ENCODE measurements at places on chromosomes 1 and 21.

GRCh38 chr21:43600642-43601402 lies 58.5 kb downstream of the HSF2BP start:
- no peak for DNase-seq

GRCh38 chr1:246703581-246703980 lies 20.6 kb upstream of the SCCPDH start:
- no peak for DNase-seq

GRCh38 chr21:39088831-39089380 lies 94.3 kb downstream of the PSMG1 start:
- peak; percentile 28 for DNase-seq

- peak; percentile 78 for DNase-seq
Observed at GRCh38 chr21:17512253-17513213, at the start of gene CXADR. CXADR (plus strand) TSS chr21:17513043; CDS start chr21:17513130, 87 bp downstream.

DNA sequence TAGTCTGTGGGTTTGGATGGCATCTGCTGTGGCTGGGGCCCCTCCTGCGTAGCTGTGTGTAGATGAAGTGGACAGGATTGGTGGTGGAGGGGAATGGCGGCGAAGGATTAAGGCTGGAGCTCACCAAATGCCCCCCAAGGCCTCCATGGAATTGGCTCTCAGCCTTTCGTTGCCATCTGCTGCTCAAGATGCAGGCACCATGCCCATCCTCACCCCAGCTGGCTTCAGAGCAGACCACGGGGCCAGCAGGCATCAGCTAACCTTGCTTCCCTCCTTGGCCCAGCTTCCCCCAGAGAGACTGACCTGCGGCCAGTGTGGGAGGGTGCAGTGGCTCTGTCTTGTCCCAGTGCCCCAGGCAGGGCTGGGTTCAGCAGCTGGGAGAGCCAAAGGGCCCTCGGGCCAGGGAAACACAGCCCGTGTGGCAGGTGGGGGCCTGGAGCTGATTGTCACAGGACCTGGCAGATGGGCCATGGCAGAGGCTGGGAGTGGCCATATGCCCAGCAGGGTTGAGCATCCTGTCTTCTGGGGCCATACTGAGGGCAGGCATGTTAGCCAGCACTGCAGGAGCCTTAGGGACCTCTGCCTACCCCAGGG lies 66.8 kb upstream of the ACTL8 start:
- no peak for DNase-seq

DNA sequence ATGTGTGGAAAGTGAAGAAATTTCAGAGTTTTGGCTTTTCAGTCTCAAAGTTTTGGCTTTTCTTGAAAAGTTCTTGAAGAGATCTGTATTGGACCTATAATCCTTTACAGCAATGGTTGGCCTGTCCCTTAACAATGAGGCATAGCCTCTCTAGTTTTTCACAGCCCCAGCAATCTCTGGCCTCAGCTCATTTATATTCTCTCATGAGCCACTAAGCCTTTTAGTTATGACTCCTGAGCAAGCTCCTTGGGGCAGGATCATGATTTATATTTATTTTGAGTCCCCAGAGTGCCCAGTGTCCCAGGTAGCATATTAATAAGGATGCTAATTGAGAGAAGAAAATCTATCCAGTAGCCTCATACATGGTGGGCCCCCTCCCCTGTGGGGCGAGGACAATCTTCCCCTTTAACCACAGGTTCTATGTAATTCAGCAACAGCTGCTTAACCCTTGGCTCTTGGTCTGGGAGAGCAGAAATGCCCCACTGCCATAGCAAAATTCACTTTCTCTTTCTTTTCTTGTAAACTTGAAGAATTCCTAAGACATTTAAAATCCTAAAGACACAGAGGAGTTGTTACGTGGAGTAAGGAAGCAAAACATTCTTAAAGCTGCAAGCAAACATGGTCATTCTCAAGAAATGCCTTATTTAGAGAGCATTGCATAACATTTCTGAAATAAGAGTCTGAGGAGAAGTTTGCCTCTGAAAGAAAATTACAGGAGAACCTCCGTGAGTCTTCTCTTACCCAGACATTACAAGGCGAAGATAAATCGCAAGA lies 6.3 kb downstream of the NGF start:
- no peak for DNase-seq

DNA sequence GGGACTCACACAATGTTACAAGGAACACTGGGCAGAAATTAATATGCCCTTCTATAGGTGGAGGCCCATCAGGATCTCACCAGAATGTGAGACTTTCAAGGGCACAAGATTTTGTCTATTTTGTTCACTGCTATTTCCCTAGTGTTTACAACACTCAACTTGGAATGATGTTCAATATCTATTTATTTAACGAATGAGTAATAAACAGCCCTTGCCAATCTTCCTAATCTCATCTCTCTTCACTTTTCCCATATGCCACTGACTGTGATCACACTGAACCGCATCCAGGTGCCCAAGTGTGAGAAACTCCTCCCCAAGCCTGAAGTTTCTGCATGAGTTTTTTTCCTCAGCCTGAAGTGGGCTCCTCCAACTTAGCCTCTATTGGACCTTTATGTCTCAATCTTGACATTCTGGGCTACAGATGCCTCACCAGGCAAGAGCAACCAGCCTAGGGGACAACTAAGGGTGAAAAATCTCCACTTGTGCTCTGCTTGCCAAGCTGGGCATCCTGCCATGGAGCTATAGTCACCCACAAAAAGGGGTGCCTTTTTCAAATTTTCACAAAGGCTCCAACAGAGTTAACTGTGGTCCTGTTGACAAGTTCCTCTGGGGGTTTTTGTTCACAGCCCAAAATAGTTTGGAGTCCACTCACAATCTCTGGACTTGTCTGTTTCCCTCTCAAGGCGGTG lies 105.6 kb downstream of the PLPP3 start:
- DNase-seq = no peak

GRCh38 chr1:230215529-230215928 lies 148.5 kb downstream of the GALNT2 start:
- DNase-seq = no peak

DNA sequence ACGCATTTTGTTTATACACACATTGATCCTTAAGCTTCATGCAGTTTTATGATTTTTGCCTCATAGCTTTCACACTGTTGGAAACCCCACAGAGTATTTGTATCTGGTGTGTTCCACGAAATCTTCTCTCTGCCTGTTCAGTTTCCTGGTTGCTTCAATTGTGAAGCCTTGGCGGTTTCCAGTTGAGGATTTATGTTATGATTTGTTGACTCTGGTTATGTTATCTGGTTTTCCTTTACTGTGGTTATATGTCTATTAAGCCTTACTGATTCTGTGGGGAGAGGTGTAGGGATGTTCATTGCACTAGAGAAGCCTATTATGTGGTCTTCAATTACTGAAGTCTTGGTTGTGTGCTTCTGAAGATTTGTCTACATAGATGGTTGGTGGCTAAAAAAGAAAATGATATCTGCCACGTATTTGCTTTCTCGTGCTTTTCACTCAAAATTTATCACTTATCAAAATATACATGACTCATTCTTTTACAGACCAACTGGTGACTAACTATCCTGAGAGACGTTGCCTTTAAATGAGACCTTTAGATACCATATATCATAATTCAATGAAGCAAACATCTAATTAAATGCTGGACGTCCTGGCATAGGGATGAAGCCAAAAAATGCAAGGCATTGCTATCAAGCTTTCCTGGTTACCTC lies 488.0 kb upstream of the B3GALT2 start:
- DNase-seq = no peak

DNA sequence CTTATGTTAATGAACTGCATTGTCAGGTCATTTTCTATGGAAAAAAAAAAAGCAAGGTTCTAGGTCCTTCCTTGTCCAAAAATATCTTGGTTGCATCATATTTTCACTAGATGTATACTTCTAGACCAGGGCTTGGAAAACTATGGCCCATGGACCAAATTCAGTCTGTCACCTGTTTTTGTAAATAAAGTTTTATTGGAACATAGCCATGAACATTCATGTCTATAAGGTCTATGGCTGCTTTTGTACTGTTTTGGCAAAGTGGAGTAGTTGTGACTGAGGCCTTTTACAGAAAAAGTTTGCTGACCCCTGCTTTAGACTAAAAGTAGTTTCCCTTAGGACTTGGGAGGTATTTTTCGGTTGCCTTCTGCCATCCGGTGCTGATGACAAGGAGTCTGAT lies 19.2 kb upstream of the PLA2G2E start:
- DNase-seq = no peak

DNA sequence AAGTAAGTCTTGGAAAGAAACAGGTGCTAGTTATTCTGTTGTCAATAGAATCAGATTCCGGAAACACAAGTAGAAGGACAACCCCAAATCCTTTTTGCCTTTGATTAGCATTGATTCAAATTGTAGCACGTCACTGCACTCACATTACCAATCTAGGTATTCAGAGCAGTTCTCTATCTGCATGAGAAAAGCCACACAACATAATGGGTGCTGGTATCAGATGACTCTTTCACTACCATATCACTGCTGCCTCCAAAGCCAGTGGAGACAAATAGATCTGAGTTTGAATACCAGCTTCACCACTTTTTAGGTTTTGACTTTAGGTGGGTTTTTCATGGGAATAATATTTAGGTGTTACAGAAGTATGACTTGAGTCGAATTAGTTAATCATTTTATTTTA lies 38.9 kb downstream of the RTCA start:
- DNase-seq = no peak

DNA sequence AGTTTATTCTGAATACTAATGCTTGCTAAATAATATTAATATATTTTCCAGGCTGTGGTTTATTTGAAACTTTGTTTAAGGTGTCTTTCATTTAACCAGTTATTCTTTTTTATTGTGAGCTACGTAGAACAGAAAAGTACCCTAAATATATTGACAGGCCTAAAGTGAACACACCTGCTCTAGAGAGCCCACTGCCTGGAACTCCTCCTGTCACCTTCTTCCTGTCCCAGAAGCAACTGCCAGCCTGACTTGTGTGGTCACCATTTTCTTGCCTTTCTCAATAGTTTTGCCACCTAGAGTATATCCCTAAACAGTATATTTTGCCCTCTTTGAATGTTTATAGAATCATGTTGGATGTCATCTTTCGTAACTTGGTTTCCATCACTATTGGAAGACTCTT lies 48.5 kb downstream of the SCCPDH start:
- no peak for DNase-seq

DNA sequence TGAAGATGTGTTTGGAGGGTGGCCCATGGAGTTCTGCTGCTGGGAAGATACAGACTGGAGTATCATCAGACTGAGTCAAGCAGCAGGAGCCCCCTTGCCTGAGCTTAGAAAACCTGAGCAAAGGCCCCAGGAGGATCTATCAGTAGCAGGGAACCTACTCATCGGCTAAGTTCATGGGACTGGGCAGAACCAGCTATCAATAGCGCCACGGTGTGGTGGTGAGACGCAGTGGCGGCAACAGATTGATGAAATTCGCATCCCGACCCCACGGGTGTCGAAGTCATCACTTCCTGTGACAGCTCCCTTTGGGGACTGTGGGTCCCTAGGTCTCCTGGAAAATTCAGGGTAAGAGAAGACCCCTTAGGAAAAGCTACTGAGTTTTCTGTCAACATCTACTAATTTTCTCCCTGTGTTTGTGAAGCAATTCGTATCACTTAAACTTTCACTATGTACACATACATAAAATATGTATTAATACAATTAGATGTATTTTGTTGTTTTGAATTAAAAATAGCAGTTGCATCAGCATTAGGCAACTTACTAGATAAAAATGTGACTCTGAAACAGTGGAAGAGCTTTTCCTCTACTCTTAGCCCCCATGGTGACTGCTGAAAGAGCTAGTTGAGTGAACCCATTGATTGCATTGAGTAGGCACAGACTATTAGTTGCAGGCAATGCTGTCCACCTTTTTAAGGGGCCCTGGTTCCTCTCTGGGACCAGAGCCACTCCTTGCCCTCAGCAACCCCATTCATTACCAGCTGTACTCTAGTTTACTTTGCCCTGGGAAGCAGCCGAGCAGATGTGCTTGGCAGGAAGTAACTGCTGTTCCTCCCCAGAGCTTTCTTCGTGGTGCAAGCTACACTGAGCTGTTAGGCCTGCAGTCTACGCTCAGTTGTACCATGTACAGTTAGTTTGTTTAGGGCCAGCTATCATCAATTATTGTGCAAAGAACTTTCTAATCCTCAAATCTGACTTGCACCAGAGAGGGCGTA lies 7.3 kb upstream of the CACNA1S start:
- peak; percentile 80 for DNase-seq

GRCh38 chr1:10788592-10789006 lies 7.8 kb downstream of the CASZ1 start:
- no peak for DNase-seq

- no peak for DNase-seq
Observed at GRCh38 chr1:182575540-182576149, 13.4 kb downstream of the RNASEL start.

GRCh38 chr1:3050603-3051002 lies 18.4 kb upstream of the PRDM16 start:
- DNase-seq = no peak

DNA sequence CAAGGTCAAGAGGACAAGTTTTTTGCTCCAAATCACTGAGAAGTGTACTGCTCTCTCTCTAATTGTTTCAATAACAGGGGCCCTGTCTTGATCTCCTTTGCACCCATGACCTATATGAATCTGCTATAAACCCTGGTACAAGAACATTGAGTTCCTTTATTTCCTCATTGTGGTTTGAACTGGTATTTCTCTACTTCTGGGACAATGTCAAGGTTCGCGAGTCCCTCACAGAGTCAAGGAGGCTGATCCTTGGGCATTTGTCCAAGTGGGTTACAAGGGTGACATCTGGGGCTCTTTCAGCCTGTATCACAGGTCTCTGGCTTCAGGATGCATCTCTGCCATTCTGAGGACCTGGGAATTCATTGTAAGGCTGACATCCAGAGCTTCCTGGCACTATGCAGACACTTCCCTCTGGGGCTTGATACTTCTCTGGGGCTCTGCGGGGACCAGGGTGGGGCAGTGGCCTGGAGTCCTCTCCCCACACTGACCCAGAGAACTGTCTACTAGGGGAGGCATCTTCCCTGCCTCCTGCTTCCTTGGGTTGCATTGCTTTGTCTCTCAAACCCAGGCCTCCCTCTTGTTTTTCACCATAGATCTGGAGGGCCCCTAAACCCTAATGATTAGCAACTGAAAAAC lies 22.5 kb upstream of the ZNF648 start:
- no peak for DNase-seq

- no peak for DNase-seq
Observed at GRCh38 chr1:116359060-116359830, 13.8 kb upstream of the ATP1A1 start.

GRCh38 chr21:16742131-16742641 lies 770.7 kb upstream of the CXADR start:
- DNase-seq = no peak

DNA sequence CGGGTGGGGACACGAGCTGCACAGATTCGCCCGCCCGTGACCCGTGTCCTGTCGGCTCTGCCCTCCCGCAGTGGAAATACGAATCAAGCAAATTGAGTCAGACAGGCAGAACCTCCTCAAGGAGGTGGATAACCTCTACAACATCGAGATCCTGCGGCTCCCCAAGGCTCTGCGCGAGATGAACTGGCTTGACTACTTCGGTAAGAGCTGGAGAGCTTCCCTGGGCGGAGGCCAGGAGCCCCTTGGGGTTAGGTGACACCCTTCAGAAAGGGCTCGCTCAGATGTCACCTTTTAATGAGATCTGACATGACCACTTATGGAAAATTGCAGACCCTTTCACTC lies 489 bp downstream of the CDCA8 start:
- peak; percentile 38 for DNase-seq

DNA sequence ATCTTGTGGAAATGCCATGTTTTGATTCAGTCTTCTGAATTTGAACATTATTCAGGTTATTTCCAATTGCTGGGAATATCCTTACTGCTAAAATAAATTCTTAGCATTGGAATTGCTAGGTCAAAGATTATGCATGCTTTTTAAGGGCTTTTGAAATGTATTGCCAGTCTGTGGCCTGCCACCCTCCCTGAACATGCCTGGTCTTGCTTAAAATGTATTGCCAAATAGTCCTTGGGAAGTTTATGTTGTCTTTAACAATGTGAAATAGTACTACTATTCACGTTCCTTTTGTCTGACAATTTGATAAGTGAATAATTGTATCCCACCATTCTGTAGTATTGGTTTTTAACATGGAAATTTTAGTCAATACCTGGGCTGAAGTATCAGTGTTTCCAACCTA lies 13.6 kb downstream of the TARDBP start:
- DNase-seq = no peak
